ENCODE measurements at places on chromosomes 3 and 15.
A peak's percentile ranks its signal among the peaks of the same experiment; 100 is the strongest.

- no peak for DNase-seq
These were observed at the start of gene ACKR4 for GRCh38 chr3:132596816-132597433. TSS of gene ACKR4 (plus strand) at chr3:132597270. CDS start at chr3:132600398, 3,128 bp downstream.

- no peak for DNase-seq
These were observed 3.4 kb upstream of the MGLL start for GRCh38 chr3:127825756-127826155.

GRCh38 chr3:33833408-33834095, 35.1 kb downstream of the PDCD6IP start:
- DNase-seq, result no peak

- DNase-seq, result no peak
These were observed 32.5 kb upstream of the DCLK3 start for GRCh38 chr3:36796881-36797280.

DNA sequence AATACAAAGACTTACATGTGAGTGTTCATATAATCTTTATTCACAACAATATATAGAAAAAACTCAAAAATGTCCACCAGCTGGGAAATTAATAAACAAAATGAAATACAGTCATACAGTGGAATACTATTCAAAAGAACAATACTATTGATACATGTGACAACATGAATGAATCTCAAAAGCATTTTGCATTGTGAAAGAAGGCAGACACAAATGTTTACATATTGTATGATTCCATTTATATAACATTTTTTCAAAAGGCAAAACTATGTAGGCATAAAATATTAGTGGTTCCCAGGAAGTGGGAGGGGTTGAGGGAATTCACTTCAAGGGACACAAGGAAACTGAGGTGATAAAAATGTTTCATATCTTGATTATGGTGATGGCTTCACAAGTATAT, 303.2 kb downstream of the CTNNB1 start:
- no peak for DNase-seq

DNA sequence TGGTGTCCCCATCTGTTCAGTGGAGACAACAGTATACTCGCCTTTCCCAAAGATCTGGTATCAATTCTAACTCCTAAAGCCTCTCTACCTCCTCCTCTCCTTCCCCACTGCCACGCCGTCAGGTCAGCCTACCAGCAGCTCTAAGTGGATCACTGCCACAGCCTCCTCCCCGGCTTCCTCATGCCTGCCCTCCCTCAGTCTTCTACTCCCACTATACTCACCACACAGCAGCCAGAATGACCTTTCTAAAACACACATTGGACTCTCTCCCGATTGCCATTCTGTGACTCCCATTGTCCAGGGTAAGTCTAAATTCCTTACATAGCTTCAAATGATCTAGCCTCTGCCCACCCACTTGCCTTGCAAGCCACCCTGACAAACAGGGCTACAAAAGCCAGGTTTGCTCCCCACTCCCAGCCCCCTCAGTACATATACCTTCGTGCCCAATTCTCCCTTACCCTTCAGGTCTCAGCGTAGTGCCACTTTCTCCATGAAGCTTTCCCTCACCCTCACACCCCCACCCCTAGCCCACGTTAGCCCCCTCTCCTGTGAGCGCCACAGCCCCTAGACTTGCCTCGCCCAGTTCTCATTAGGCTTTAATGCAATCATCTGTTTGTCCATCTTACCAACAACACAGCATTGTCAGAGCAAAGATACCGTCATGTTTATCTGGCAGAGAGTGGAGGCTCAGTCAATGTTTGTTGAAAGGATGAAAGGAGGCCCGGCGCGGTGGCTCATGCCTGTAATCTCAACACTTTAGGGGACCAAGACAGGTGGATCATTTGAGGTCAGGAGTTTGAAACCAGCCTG, 9.5 kb upstream of the SEMA7A start:
- DNase-seq, result no peak

DNA sequence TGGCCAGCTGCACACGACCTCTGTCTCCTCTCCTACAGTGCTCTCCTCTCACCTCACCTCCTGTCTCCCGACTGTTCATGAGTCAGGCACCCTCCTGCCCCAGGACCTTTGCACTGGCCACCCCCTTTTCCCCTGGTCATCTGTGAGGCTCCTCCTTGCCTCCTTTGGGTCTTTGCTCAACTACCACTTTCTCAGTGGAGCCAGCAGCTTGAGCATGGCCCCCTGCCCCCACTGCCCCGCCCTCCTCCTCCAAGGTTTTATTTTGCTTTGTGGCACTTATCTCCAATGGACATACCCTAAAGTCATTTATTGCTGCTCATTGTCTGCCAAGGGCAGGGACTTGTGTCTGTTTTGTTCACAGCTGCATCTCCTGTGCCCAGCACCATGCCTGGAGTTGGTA, 64.3 kb downstream of the MGLL start:
- no peak for DNase-seq

DNA sequence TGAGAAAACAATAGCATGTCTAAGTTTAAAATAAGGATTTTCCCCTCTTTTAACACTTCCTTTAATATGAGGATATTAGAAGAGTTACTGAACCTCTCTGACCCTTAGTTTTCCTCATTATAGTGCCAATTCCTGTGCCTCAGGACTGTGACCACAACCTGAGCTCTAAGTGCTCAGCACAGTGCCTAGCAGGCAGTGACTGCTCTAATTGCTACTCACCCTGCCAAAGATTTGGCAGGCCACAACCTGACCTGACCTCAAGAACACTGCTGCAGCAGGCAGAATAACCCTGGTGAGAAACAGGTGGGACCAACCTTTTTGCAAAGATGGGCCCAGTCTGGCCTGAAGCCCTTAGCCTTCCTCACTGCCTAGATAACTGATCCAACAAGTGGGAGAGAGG, 35.7 kb downstream of the NBEAL2 start:
- DNase-seq, result no peak

DNA sequence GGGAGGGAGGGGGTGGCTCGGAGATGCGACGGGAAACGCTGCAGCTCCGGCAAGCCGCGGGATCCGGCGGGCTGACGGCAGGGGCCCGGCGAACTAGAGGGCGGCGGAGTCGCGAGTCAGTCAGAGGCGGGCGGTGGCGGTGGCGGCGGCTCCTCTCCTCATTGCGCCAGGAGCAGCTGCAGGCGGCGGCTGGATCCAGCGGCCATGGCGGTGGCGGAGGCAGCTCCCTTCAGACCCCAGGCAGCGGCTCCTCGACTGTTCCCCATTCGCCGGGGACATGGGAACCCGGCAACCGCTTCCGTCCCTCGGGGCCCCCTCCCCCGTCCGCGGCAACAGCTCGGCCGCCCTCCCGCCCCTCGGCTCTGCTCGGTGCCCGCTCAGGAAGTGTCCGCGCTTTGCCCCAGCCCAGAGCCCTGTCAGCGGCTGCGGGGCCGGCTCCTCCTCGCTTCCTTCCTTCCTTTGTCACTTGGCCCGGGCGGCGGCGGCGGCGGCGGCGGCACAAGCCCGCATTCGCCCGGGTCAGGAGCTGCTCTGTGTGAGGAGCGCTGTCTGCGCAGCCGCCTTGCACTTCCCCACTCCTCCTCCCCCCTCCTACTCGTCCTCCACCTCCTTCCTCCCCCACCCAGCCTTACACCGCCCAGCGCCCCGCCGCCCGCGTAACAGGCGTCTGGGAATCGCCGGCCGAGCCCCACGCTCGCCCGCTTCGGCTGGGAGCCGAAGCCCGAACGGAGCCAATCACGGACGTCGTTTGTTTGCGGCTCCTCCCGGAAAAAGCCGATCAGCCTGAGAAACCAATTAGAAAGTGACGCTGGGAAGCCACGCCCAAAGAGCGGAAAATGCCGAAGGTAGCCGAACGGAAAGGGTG, at the start of gene GSK3B:
Gene GSK3B, minus strand, starts transcription at position 537 of the 865 bp plus-strand sequence. CDS start 1,013 bp downstream, outside the sequence.
- peak; percentile 100 for DNase-seq

DNA sequence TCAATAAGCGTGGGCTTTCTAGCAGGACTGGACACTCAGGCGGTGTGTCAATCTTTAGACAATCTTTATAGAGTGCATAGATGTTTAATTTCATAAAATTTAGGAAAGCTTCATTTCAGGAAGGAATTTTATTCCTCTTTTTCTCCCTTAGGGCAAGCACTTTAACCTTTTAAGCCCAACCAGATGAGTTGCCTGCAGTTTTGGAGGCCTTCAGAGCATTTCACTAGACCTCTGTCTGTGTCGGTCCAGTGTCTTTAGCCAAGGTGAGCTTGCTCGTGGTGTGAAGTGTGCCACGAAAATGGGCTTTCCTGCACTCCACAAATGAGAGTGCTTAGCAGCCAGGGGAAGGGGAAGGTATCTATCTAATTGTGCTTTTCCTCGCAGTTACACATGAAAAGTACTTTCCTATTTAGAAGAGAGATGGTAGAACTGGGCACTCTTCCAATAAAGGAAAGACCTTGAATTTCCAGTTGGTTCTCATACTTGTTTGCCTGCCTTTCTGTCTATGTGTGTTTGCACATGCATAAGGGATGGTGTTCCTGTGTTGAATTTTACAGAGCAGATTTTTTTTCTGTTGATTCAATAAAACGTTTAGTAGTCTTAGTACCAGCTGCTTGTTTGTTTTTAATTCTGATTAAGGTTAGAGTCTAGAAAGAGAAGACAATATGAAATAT, 53.6 kb downstream of the FEZF2 start:
- no peak for DNase-seq

Measured in activated T-cell treated with anti-CD3 and anti-CD28 coated beads, Interleukin-2, amount 50 U/mL, for 48 hours (primary cell).